Osteoblast (primary cell): ENCODE measurements at places on chromosomes 4 and X.
A peak's percentile ranks its signal among the peaks of the same experiment; 100 is the strongest.

DNA sequence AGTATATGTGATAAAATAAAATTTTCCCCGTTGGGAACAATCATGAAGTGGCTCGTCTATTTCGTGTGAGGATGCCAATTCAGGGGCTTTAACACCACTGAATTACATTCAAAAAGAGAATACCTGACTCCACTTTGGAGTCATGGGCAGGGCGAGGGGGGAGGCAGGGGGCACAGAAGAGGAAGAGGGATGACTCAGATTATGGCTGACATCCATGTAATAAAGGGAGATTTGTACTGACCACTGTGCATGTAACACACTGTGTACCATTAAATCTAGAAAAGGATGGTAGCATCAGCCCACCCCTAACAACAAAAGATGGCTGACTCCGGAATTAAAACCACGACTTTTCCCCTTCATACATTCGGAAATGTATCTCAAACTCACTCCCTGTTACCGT, 1.3 kb downstream of the SLC9A7 start:
- no peak overlapping the region for H3K27ac ChIP-seq
- H3K4me3 ChIP-seq = peak overlapping the region; percentile 79
- no peaks in the 10 kb centered on the region for H3K36me3 ChIP-seq

DNA sequence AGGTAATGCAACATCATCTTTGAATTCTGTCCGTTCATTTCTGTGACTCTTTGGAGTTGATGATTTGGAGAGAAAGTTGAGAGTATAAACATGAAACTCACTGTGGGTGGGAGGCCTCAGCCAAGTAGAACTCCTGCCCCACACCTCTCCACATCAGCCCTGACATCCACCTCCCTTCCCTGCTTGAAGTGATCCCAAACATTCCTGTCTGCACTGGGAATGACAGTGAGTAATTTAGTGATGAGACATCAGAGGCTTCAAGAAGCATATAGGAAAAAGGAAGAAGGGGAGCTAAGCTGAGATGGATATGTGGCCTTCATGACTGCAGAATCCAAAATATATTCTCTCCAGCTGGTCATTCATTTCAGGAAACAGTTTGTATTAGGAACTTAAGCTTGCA, 151.8 kb downstream of the SPATA18 start:
- peaks cover 6% of the 10 kb centered on the region for H3K4me1 ChIP-seq
- H3K27ac ChIP-seq = no peak overlapping the region
- no peaks in the 10 kb centered on the region for H3K36me3 ChIP-seq
- no peak for DNase-seq
- no peaks in the 10 kb centered on the region for H3K27me3 ChIP-seq
- H3K4me3 ChIP-seq = no peak overlapping the region

- no peak for DNase-seq
- H3K36me3 ChIP-seq = no peaks in the 10 kb centered on the region
Measured at GRCh38 chr4:139005774-139006173, 9.8 kb upstream of the NOCT start.

GRCh38 chrX:107716816-107717700, 58.5 kb downstream of the TSC22D3 start:
- H3K4me3 ChIP-seq = peak overlapping the region; percentile 79
- peaks cover 13% of the 10 kb centered on the region for H3K4me1 ChIP-seq
- H3K27me3 ChIP-seq = peaks cover 16% of the 10 kb centered on the region
- DNase-seq = no peak
- H3K36me3 ChIP-seq = peaks cover 13% of the 10 kb centered on the region
